Activated CD4-positive, alpha-beta T cell treated with anti-CD3 and anti-CD28 coated beads, Interleukin-2, amount 10 ng/mL, durations not matched to agents 7 days and 5 days (primary cell): ENCODE measurements at places on chromosomes 2 and 18. TPM values are rescaled to one million over a fixed set of nuclear protein-coding genes. Genes with fewer than 3 reads are reported as not detected.

The COL3A1 gene
- not detected for total RNA-seq

The HSPD1 gene
- 223 TPM for total RNA-seq

The RNF125 gene
- total RNA-seq: 35.6 TPM

The DNAJC5G gene
- total RNA-seq: not detected

The PAPOLG gene
- 20.7 TPM for total RNA-seq

The OBSL1 gene
- not detected for total RNA-seq

The REG3A gene
- not detected for total RNA-seq

The ADRA2B gene
- not detected for total RNA-seq

The DSC2 gene
- not detected for total RNA-seq

The GCFC2 gene
- total RNA-seq: 25.4 TPM

The CACNB4 gene
- 0.21 TPM for total RNA-seq

The SMAD4 gene
- total RNA-seq: 97.5 TPM

The BOK gene
- not detected for total RNA-seq
